Non-pigmented ciliary epithelial cell (primary cell): ENCODE measurements at places on chromosomes 5 and 9.

DNA sequence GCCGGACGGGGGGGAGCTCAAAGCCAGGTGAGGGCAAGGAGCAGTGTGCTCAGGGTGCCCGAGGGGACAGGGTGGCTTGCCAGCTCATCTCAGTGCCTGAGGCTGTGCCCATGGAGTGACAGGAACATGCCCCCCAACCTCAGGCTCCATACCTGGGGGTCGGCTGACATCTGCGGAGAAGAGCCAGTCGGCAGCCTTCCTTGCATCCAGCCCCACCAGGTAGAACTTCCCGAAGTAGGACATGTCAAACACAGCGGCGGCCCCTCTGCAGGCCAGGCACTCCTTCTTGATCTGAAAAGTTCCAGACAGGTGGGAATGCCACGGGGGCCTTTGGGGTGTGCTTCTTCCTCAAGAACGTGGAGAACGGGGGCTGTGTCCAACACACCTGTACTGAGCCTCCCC lies 42.1 kb downstream of the SARDH start:
- DNase-seq: no peak

DNA sequence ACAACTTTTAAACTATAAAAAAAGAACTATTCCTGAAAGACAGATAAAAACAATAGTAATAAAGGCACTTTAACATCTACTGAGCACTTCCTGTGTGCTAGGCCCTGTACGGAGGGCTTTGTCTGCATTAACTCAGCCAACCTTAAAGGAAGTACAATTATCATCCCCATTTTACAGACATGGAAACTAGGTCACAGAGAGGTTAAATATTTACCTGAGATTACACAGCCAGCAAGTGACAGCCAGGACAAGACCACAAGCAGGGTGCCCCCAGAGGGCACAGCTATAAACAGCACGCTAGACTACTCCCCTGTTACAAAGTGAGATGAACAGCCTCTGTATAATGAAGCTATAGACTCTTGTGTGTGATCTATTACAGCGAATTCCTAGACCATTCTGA lies 25.5 kb downstream of the DDX31 start:
- no peak for DNase-seq

DNA sequence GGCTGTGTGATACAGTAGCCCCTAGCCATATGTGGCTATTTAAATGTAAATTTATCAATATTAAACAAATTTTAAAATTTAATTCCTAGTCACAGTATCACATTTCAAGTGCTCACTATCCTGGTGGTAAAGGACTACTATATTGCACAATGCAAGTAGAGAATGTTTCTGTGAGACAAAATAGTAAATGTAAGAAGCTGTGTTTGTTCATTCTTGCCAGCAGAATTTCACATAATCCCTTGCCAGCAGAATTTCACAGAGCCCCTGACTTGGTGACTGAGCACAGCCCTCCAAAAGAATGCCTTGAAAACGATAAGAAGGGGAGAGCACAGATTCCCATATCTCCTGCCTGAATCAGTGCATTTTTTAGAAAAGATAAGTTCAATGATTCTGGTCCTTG lies 75.9 kb upstream of the SELENOP start:
- no peak for DNase-seq

DNA sequence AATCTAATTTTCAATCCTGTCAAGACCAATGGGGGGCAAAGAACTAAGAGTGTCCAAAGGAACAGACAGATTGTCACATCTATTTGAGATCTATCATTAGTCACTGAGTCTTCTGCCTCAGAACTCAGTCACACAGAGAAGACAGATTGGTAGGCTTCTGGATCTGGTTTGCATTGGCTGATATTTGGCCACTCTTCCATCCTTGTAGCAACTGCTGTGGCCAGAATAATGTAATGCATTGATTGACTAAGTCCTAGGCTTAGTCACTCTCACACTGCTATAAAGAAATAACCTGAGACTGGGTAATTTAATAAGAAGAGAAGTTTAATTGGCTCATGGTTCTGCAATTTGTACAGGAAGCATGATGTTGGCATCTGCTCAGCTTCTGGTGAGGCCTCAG lies 458.5 kb downstream of the ACTL7B start:
- no peak for DNase-seq

DNA sequence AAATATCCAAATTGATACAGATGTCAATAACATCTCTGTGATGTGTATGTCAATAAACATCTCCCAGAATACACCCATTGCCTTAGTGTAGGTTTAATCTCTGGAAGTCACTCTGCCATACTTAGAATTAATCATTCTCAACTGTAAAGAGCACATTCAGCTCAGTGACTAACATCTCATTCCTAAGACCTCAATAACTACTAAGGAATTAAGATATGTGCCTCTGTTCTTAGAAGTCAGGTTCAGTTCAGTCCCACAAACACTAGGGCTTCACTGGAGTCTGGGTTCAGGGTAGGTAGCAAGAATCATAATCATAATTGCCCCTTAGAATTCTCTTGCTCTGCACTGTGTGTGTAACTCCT lies 31.7 kb downstream of the UGCG start:
- peak; percentile 52 for DNase-seq

GRCh38 chr9:121954477-121955140 lies 138.5 kb downstream of the TTLL11 start:
- peak; percentile 30 for DNase-seq

- no peak for DNase-seq
Measured at GRCh38 chr9:120336021-120336752, 243.8 kb downstream of the CDK5RAP2 start.

GRCh38 chr5:176619203-176619568 lies 9.2 kb upstream of the GPRIN1 start:
- DNase-seq: peak; percentile 41

- DNase-seq: no peak
Measured at GRCh38 chr5:98880598-98880997, 48.2 kb downstream of the CHD1 start.

- no peak for DNase-seq
Measured at GRCh38 chr5:164204338-164204946, 699.0 kb downstream of the MAT2B start.

DNA sequence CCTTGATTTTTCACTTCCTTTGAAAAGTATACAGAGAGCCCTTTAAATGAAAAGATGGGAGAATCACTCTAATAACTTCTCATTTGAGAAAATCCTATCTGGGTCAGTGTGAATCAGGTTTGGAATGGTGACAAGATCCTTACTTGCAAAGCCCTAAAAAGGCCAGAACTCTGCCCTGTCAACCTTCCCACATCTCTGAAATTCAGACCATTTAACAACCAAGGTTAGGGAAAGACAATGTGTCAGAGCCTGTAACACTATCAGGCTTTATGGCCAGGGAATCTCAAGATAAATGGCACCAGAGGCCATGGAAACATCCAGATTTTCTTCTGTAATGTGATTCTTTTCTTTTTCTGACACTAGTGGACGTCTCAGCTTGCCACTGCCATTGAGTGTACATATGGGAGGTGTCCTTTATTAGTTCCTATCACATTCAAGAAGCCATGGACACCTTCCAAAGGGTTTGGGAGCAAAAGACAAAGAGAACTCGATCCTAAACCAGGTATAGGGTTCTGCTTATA lies 165.7 kb upstream of the GPR151 start:
- no peak for DNase-seq

GRCh38 chr5:74334762-74335384 lies 305.7 kb downstream of the ENC1 start:
- DNase-seq: no peak

- no peak for DNase-seq
Measured at GRCh38 chr5:171806976-171807747, 21.5 kb downstream of the SMIM23 start.
